ENCODE measurements at places on chromosomes 1 and 21.

GRCh38 chr1:96996001-96996400 is 274.4 kb downstream of the PTBP2 start:
- no peak for DNase-seq

GRCh38 chr1:77026135-77026534 is 158.9 kb downstream of the ST6GALNAC5 start:
- no peak for DNase-seq

GRCh38 chr1:94013367-94013878 is 104.2 kb upstream of the GCLM start:
- DNase-seq: no peak

GRCh38 chr1:24481101-24481500 is 21.5 kb upstream of the RCAN3 start:
- no peak for DNase-seq

DNA sequence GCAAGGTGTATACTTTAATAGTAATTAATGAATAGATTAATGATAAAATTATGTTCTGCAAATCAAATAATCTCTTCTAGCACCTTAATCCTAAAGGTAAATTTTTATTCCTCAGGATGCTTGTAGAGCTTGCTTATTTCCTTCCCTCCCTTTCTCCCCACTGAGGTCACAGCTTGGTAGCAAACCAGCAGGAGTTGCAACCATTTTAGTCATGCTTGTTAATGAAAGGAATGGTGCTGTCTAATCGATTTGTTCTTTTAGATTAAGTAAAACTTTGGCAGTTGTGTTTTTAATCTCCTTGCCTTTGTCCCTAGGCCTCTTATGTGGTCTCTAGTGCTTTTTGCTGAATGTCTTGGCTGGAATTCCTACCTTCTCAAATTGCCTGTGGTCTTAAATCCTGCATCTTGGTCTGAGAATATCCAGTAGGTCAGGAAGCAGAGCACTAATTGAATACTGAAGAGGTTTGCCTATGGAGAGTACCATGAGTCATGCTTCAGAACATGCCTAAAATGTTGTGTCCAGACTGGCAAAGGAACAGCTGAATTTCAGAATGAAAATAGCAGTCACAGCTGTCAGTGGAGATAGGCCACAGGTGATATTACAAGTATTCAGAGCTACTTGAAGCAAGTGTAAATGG is 36.3 kb upstream of the RWDD3 start:
- peak; percentile 47 for DNase-seq

GRCh38 chr1:91716339-91716738 is 169.6 kb downstream of the TGFBR3 start:
- DNase-seq: no peak

DNA sequence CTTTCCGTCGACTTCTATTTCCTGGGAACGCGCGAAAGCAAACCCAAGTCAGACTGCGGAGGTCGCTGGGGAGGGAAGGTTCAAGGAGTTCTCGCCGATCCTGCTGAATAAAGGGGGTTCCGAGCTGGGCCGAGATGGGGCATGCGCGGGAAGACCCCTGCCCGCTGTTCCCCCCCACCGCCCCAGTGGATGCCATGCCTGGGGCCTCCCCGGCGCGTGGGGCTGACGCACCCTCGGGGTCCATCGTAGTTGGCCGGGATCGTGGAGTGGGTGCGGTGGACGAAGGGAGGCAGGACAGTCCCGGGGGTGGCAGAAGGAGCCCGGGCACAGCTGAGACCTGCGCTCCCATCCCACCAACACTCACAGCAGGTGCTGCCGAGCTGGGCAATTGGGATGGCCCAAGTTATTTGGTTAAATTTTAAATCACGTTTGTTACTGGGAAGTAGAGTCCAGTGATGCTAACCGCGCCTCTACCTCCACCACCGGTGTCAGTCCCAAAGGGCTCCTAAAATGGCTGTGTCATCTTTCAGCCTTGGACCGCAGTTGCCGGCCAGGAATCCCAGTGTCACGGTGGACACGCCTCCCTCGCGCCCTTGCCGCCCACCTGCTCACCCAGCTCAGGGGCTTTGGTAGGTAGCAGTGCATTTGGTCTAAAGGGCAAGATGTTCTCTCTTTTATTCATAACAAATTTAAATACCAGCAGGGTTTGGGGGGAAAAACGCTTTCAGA is 801 bp downstream of the MX1 start:
- no peak for DNase-seq

DNA sequence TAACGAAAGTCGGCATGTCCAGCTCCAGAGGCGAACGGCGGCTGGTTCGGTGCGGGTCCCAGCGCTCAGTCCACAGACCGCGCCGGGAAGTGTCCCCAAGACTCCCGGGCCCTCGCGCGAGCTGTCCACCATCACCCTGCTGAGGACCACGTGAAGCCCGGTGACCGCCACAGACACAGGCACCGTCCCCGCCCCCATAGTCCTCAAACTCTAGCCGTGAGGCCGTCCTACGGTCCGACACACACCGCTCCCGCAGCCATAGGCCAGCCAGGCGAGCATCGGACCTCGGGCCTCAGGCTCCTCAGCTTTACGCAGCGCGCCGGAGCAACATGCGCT is 535 bp downstream of the SETD4 start:
- DNase-seq: no peak

- DNase-seq: no peak
These were observed 44.7 kb upstream of the CASZ1 start for GRCh38 chr1:10841118-10841517.
